ENCODE measurements at places on chromosomes 11 and 22.

DNA sequence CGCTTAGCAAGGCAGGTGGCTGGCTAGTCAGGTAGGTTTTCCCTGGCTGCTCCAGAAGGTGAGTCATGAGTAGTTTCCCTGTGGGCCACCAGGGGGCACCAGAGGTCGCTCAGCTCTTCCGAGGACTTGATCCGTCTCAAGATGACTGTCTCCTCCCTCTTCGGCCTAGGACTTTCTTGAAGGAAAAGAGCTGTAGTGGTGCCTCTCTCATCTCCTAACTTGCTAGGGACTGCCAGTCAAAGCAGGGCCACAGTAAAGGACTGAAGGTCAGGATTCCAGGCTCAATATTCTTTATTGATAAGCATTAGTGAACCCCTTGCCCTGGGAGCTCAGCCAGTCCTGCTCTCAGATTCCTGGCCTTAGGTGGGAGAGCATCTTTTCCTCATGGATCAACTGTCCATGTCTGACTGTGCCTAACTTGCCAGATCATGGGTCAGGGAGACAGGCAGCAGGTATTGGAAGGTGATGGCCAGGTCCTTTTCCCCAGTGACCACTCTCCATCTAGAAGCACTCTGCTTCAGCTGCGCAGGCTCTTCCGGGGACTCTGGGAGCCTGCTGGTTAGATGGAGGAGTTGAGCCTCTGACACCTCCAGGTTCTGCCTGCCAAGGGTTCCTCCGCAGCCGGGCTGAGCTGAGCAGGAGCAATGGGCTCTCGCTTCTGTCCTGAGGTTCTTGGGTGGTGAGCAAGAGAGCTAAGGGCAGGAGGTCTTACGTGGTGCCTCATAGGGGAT, 1.9 kb downstream of the POLD4 start:
- DNase-seq, result peak; percentile 40

DNA sequence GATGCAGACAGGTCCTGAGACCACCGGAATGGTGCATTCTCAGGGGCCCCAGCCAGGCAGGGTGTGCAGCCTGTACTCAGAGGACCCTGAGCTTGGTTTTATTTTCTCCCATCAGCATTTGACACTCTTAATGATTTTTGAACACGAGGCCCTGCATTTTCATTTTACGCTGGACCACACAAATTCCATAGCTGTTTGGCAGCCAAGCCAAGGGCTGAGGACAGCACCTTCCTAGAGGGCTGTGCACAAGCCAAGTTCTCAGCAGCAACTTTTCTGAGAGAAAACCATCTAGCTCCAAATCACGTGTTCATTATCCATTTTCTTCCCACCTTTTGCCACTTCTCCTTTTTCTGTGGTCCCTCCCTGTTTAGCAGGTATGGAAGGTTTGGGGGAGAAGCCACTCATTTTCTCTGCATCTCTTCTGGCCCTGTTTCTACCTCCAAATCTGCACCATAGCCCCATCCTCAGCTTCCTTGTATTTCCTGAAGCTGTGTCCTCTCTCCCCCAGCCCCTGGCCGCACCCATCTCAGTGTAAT, 60.4 kb downstream of the TRAF6 start:
- no peak for DNase-seq

DNA sequence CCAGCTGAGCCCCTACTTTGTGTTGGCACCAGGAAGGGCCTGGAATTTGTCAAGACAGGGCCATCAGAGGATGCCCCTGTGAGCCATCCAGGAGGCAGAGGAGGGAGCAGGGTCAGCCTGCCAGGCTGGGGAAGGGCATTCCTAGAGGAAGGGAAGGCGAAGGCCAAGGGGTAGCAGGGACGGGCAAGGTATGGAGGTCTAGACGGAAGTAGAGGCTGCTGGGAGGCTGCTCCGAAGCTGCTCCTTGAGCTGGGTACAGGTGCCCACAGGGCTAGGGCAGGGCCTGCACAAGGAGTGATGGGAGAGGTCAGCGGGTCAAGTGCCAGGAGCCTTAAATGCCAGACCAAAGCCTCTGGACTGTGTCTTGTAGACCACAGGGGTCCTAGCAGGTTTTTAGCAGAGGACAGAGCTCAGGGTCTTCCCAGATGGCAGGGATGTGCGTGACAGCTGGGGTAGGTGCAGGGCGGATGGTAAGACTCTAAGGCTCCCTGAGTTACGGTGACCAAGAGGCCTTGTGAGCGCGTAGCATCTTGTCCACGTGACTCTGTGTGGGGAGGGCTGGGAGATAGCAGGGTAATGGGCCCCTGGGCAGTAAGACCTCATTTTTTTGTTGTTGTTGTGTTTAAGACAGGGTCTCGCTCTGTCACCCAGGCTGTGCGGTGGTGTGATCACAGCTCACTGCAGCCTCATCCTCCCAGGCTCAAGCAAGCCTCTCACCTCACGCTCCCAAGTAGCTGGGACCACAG, 31.7 kb upstream of the CSNK1E start:
- DNase-seq, result no peak

- no peak for DNase-seq
Measured at GRCh38 chr11:95699631-95700470, 89.7 kb downstream of the FAM76B start.

DNA sequence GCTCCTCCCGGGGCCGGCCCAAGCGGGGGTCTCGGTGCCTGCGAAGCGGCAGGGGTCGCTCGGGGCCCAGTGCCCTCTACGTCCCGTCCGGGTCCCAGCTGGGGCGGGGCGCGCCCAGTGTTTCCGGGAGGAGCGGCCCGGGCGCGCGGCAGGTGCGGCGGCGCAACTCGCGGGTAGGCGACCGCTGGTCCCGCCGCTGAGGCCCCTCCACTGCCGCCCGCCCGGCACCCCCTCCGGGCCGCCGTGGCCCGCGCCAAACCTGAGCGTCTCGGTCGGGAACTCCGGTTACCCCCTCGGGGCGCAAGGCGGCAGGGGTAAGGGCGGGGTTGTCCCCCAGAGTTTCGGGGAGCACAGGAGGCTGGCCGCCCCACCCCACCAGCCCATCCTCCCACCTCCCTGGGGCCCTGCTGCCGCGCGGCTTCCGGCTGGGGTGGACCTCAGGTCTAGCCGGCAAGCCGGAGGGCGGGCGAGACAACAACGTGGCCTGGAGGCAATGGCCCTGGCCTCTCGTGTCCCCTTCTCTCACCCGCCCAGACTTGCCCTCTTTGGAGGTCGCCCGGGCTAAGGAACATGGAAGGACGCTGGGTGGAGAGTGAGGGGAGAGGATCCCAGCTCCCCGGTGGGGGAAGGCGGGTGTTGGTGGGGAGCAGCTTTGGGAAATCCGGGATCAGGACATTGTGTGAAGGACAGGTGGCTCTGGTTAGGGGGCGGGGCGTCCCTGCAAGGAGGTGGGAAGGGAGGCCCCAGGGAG, 398 bp upstream of the CRACR2B start:
- DNase-seq, result no peak

Measured in stimulated activated CD4-positive, alpha-beta T cell treated with anti-CD3 and anti-CD28 coated beads, Interleukin-15, amount 100 ng/mL, for 1 hour (primary cell).